CD4-positive, CD25-positive, alpha-beta regulatory T cell (primary cell): ENCODE measurements at places on chromosomes 4 and X. TPM values are rescaled to one million over a fixed set of nuclear protein-coding genes. Genes with fewer than 3 reads are reported as not detected.

DNA sequence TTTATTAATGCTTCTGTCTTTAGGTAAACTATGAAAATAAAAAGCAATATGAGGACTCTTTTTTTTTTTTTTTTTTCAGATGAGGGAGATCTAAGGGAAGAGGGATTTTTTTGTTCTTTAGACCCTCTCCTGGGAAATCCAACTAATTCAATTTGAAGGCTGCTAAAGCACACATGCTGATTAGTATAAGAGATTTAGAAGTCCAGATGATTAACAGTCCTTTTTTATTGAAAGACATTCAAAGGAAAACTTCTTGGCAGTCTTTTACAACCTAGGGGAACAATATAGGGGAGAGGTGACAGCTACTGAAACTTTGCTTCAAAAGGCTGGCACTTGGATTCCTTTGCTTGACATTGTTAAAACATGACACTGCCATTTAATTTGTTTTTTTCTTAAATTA is 602.5 kb downstream of the RAPGEF2 start:
- DNase-seq, result no peak

GRCh38 chr4:143307531-143307930 is 29.1 kb upstream of the GAB1 start:
- no peak for DNase-seq

DNA sequence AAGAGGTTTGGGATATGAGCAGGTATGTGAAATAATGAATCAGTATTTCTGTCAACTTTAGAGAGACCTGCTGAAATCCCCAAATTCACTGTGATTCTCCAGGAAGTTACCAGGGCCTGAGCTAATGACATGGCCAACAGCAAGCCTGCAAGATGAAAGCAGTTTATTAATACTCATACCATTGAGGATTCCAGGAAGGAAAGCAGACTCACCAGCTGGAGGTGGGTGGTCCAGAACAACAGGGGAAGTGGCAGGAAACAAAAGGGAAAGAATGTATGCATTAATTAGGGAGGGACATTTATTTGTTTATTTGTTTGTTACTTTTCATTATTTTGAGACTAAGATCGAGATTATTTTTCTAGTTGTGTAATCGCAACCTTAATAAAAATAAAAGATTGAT is 196.6 kb upstream of the AGA start:
- DNase-seq, result no peak

DNA sequence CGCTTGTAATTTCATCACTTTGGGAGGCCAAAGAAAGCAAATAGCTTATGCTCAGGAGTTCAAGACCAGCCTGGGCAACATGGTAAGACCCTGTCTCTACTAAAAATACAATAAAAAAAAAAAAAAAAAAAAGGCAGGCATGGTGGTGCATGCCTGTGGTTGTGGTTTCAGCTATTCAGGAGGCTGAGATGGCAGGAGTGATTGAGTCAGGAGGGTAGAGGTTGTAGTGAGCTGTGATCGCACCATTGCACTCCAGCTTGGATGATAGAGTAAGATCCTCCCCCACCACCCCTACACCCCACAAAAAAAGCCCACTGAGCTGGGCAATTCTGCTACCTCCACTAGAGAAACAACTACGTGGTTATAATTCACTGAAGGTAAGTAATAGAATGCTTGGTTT is 118.8 kb upstream of the PCDH18 start:
- DNase-seq, result no peak

DNA sequence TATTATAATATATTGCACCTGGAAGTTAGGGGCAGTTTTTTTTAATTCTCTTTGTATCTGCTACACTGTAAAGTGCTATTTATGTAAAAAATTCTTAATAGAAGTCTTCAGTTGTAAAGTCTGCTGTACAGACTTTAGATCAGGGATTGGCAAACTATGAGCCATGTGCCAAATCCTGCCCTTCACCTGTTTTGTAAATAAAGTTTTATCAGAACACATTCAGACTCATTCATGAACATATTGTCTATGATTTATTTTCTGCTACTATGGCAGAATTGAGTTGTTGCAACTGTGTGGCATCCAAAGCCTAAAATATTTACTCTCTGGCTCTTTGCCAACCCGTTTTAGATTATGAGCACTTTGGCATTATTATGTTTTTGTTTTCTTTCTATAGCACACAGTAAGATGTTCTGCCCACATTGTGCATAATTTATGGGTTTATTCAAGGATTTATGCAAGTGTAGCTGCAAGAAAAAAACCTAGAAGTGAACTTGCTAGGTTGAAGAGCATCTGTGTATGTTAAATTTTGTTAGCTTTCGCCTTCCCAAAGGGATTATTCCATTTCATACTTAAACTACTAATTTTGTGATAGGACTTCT is 56.9 kb downstream of the CLCN3 start:
- DNase-seq, result no peak

DNA sequence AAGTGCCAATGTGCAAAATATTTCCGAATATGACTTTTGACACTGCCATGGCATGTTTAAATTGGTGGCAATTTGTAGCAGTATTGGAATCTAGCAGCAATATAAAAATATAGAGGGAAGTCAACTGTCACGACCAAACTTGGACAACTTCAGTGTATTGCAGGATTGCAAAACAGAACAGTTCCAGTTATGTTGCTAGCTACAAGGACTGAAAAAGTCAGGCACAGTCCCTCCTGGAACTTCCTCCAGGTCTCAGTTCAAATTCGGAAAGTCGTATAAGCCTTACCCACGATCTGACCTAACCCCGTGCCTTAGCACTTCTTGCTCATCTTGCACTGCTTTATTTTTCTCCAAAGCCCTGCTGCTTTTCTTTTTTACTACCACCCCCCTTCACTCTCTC is 390.0 kb upstream of the GALNT7 start:
- no peak for DNase-seq

- DNase-seq, result no peak
These were observed 112.2 kb upstream of the MAP3K15 start for GRCh38 chrX:19627533-19627932.

DNA sequence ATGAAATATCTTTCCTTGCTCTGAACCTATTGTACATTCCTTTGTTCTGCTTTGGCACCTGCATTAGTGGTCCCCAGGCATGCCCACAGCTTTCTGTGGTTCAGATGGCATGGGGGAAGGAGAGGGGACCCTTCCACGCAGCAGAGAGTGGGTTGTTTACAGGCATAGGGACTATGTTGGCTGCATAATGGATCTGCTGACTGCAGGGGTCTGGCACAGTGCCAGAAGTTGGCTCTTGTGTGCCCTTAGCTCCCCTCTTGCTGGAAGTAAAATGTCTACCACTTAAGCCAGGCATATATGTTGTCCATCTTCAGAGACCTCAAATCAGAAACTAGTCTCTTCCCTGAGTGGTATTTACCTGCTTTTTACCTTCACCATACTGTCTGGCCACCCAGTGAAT is 651.9 kb upstream of the PCDH7 start:
- no peak for DNase-seq

- no peak for DNase-seq
These were observed 23.5 kb downstream of the TRIML1 start for GRCh38 chr4:188162698-188163097.

DNA sequence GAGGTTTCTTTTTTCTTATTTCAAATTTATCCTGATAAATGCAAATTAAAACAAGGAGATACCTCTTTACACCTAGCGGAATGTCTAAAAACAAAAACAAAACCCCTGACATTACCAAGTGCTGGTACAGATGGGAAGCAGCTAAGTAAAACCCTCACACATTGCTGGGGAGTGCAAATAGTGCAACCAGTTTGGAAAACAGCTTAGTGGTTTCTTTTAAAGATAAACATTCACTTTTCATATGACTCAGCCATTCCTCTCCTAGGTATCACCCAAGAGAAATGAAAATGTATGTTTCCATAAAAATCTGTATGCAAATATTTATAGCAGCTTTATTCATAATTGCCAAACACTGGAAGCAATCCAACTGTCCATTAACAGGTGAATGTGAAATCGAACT is 84.1 kb upstream of the HELT start:
- DNase-seq, result no peak

DNA sequence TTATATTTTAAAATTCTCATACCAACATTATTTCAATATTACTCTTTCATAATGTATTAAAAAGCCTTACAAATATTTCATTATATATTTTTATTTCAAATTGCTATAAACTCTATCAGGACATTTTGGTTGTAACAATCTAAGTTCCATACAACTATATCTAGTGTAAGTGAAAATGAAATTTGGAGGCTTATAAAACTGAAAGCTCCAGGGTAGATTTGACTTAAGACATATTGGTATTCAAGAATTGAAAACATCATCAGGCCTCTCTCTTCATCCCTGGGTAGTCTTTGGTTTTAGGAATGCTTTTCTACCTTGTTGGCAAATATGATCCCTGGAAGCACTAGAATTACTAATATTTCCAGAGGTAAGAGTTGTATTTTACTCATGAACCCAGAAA is 342.6 kb downstream of the DTHD1 start:
- no peak for DNase-seq

GRCh38 chr4:147723326-147723725 is 8.6 kb upstream of the ARHGAP10 start:
- no peak for DNase-seq

- no peak for DNase-seq
These were observed 41.3 kb downstream of the RAPGEF2 start for GRCh38 chr4:159144112-159144694.

DNA sequence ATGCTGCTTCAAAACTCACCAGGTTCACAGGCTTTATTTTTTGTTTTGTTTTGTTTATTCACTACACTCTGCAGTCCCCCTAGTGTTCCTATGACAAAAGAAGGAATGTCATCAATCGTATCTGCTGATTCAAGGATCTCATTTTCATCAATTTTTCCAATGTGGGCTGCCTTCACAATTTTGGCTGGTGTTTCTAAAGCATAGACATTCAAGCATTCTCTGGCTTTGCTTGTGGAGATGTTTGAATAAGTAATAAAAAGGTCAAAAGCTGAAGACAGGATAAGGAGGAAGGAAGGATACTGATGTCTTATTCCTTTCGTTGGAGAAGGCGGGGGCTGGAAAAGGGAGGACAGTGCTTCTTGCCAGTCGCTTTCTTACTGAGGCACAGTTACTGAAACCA is 12.2 kb upstream of the KCNIP4 start:
- no peak for DNase-seq

DNA sequence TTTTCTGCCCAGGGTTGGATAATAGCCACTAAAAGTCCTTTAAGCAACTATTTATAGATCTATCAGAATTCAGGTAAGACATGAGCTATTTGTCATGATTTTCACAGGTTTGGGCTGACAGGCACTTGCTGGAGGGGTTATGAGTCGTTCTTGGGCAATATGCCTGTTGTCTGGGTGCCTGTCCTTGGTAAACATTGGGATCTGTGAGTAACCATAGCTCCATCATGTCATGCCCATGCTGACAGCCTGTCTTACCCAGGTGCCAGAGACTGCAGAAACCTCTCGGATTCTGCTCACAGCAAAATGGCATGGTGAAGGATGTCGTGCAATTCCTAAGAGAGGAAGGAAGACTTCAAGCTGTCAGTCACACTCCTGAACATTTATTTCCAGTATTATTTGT is 116.0 kb upstream of the PUDP start:
- no peak for DNase-seq

- DNase-seq, result no peak
These were observed 27.7 kb upstream of the GLRB start for GRCh38 chr4:157048248-157048647.

GRCh38 chr4:187118602-187119120 is 395.0 kb upstream of the FAT1 start:
- no peak for DNase-seq

DNA sequence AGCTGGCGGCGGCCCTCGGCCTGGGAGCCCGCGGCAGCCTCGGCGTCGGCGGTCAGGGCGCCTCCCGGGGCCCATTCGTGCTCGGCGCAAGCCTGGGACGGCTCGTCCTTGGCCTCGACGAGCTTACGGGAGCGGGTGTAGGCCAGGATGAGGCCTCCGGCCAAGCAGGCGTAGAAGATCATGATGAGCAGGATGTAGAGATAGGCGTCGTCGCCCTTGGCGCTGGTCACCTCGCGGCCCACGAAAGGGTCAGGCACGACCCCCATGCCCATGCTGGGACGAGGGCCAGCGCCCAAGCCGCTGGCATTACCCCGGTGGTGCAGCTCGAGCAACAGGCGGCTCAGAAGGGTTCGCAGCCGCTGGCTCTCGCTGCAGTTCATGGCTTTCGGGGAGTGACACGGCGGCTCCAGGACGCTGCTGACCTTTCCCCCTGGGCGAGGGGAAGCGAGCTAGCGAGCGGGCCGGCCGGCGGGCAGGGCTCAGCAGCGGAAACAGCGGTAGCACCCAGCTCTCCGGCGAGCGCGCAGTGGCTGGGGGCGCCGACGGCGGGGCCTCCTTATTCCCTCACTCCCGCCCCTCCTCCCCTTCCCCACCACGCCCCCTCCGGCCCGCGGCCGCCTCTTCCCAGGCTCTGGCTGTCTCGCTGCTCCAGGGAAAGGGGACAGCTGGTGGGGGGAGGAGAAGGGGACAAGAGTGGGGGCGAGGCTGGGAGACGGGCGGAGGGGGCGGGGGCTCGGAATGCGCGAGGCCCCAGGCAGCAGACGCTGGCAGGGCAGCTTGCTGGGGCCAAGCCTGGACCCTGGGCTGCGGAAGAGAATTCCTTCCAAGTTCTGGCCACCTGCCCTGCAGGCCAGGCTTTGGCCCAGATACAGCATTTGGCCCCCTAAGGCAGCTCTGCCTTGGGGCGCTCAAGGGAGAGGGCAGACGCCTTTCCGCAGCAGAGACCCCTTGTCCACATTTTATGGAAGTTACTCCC is at the start of gene KCNE5:
Gene KCNE5, minus strand, starts transcription at position 532 of the 976 bp plus-strand sequence. Its CDS starts 152 bp downstream, at position 380.
- DNase-seq, result no peak

- no peak for DNase-seq
These were observed 22.9 kb upstream of the FRMPD4 start for GRCh38 chrX:12115377-12115776.

- no peak for DNase-seq
These were observed 17.6 kb downstream of the EPGN start for GRCh38 chr4:74325886-74326285.

DNA sequence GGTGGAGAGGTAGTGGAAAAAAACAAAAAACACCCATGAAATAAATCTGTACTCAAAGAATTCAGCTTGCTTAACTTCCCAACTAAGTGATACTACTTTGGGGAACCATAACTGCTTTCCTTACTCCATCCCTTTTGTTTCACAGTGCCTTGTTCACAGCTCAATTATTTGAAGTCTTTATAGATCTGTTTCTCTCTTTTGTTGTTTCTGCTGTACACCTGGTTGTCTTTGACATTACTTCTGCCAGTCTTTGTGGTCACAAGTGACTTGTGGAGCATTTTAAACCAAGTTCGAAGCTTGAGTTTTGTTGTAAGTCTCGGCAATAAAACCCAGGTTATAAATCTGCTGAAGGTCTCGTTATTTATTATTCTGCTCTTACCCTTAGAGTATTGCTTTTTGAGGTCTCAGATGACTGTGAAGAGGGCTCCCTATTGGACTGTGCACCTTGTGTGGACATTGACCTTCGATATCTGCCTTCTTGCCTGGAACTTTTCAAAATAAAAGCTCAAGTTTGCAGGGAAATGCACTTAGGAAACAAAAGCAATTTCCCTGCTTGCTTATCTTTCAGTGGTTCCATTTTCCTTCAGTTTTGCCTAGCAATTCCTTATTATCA is 59.8 kb downstream of the ANK2 start:
- DNase-seq, result no peak

MAGEA9B gene
- polyA plus RNA-seq, result not detected

SNCA gene
- 1.9 TPM for polyA plus RNA-seq

SSX5 gene
- polyA plus RNA-seq, result not detected

HPGD gene
- 48.3 TPM for polyA plus RNA-seq

TMSB15C gene
- polyA plus RNA-seq, result 0.16 TPM

PRRG1 gene
- not detected for polyA plus RNA-seq
